ENCODE measurements at places on chromosomes 3 and 15. TPM values are rescaled to one million over a fixed set of nuclear protein-coding genes. Genes with fewer than 3 reads are reported as not detected.
A peak's percentile ranks its signal among the peaks of the same experiment; 100 is the strongest.

- no peak overlapping the region for H3K27ac ChIP-seq
- H3K36me3 ChIP-seq = no peaks in the 10 kb centered on the region
- H3K4me1 ChIP-seq = peaks cover 31% of the 10 kb centered on the region
- H3K4me3 ChIP-seq = no peak overlapping the region
- no peak for DNase-seq
Observed at GRCh38 chr15:49085696-49086459, 39.6 kb upstream of the SECISBP2L start.

GRCh38 chr15:66766282-66767230, 64.5 kb downstream of the SMAD6 start:
- H3K27me3 ChIP-seq = peaks cover 2% of the 10 kb centered on the region
- H3K27ac ChIP-seq = peak overlapping the region; percentile 76

GRCh38 chr3:187942658-187943241, 197.5 kb upstream of the BCL6 start:
- H3K4me3 ChIP-seq = no peak overlapping the region
- H3K4me1 ChIP-seq = peaks cover 22% of the 10 kb centered on the region
- DNase-seq = no peak
- H3K27me3 ChIP-seq = no peaks in the 10 kb centered on the region
- H3K27ac ChIP-seq = no peak overlapping the region
- H3K36me3 ChIP-seq = no peaks in the 10 kb centered on the region

GRCh38 chr3:69410301-69410700, 24.4 kb upstream of the FRMD4B start:
- H3K36me3 ChIP-seq = no peaks in the 10 kb centered on the region
- peaks cover 29% of the 10 kb centered on the region for H3K4me1 ChIP-seq
- DNase-seq = peak; percentile 61
- H3K27me3 ChIP-seq = peaks cover 10% of the 10 kb centered on the region
- no peak overlapping the region for H3K4me3 ChIP-seq

GRCh38 chr3:125375950-125376679, 990 bp upstream of the ZNF148 start:
- peak; percentile 20 for DNase-seq
- H3K36me3 ChIP-seq = peaks cover 13% of the 10 kb centered on the region
- peak overlapping the region; percentile 89 for H3K27ac ChIP-seq
- H3K27me3 ChIP-seq = peaks cover 4% of the 10 kb centered on the region
- peaks cover 19% of the 10 kb centered on the region for H3K4me1 ChIP-seq

DNA sequence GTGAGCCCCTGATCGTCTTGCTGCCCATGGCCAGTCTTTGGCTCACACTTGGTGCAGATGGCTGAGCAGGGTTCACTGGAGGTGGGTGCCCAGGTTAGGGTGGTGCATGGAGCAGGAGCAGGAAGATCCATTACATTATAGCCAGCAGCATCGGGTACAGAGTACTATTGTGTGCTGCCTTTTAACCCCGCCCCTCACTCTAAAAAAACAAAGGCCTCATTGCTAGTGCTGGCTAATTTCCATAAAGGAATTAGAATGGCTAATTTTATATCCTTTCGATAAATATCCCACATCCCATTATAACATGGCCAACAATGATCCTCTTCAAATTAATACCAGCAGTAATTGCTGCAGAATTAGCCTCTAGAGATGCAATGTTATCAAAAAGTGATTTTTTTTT, 45.8 kb upstream of the PPP4R2 start:
- H3K4me3 ChIP-seq = no peak overlapping the region
- no peak overlapping the region for H3K27ac ChIP-seq
- H3K36me3 ChIP-seq = no peaks in the 10 kb centered on the region
- H3K4me1 ChIP-seq = peaks cover 2% of the 10 kb centered on the region

- H3K27me3 ChIP-seq = peaks cover 32% of the 10 kb centered on the region
- peaks cover 8% of the 10 kb centered on the region for H3K4me1 ChIP-seq
- H3K4me3 ChIP-seq = no peak overlapping the region
Observed at GRCh38 chr15:77001966-77002365, 7.0 kb downstream of the PSTPIP1 start.

GRCh38 chr3:159852821-159853505, 135.7 kb upstream of the IL12A start:
- peaks cover 85% of the 10 kb centered on the region for H3K4me1 ChIP-seq
- H3K27ac ChIP-seq = peak overlapping the region; percentile 92
- H3K27me3 ChIP-seq = no peaks in the 10 kb centered on the region
- DNase-seq = peak; percentile 27
- peaks cover 13% of the 10 kb centered on the region for H3K36me3 ChIP-seq
- peak overlapping the region; percentile 77 for H3K4me3 ChIP-seq

DNA sequence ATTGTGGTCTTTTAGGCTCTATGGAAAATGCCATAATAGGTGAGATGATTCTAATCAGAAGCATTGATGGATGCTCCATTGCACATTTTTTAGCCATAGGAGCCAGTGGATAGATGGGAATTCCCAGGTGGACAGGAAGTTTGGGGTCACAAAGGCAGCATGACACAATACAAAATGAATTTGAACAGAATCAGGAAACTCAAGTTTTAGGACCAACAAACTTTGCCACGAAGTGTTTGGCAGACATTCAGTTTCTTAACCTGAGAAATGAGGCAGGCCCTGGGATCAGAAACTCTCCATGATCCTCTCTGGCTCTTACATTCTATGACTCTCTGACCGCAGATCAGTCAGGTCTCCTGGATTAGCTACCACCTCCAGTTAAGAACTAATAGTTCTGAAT, 275.4 kb downstream of the TIGIT start:
- H3K27ac ChIP-seq = no peak overlapping the region
- H3K4me3 ChIP-seq = no peak overlapping the region
- H3K27me3 ChIP-seq = no peaks in the 10 kb centered on the region
- peaks cover 42% of the 10 kb centered on the region for H3K4me1 ChIP-seq

DNA sequence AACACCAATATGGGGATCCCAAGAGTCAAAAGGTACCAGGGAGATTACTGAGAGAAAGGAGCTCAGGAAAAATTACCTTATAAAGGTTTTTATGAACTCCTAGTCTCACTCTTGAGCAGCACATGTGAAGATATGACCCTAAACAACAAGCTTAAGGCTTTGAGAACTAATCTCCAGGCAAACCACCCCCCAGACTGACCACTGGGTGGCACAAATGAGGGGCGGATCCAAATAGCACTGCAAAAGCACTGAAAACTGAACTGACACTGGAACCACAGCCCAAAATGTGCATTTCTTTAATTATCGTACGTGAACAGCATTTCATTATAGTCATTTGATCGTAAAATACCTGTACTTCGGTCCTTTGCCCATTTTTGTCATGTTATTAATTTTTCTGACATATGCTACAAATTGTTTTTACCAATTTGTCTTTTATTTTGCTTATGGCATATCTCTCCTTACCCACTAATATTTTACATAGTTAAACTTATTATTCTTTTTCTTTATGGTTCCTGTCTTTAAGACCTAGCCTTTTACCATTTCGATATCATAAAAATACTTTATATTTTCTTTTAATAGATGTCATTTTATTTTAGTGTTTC, 31.5 kb upstream of the TFDP2 start:
- H3K4me1 ChIP-seq = no peaks in the 10 kb centered on the region
- H3K27me3 ChIP-seq = no peaks in the 10 kb centered on the region
- no peak overlapping the region for H3K4me3 ChIP-seq
- H3K27ac ChIP-seq = no peak overlapping the region

- H3K4me3 ChIP-seq = no peak overlapping the region
- no peaks in the 10 kb centered on the region for H3K4me1 ChIP-seq
- 0 out of 2 replicates have a peak, but pooled peaks cover 4% of the 10 kb centered on the region for H3K36me3 ChIP-seq
- peaks cover 24% of the 10 kb centered on the region for H3K27me3 ChIP-seq
- no peak overlapping the region for H3K27ac ChIP-seq
- DNase-seq = no peak
Observed at GRCh38 chr3:197446700-197447056, 109.1 kb downstream of the BDH1 start.

DNA sequence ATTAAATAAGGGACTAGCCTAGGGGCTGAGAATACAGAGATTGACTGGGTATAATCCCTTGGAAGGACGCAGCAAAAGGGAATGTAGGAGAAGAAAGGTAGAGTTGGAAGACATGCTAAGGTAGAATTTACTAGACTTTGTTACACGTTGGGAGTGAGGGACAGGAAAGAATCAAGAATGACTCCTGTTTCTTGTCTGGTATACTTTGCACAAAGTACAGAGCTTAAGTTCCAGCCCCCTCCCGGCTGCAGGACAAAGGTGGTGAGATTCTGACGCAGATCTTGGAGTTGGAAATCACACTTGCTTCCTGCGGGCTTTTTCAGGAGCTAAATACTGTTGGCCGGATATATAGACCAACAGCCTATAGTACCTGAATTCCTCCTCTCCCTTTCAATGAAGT, 895 bp downstream of the HYKK start:
- no peaks in the 10 kb centered on the region for H3K27me3 ChIP-seq
- DNase-seq = no peak
- peak overlapping the region; percentile 92 for H3K4me3 ChIP-seq

DNA sequence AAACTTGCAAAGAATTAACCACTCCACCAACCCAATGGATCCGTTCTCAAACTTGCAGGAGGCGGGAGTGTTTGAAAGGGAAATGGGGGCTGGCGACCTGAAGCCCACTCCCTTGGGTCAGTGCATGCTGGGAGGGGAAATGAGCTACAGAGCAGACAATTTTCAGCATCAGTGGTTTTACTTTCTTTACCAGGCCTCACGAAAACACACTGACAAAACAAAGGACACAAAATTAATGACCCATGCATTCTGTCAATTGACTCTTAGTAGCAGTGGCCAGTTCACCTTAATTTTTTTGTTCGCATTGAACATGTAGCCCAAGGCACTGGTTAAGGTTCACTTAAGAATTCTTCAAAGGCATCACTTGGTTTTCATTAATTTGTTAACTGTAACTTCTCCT, 413.5 kb downstream of the MECOM start:
- H3K27ac ChIP-seq = no peak overlapping the region
- H3K4me1 ChIP-seq = peaks cover 24% of the 10 kb centered on the region
- H3K27me3 ChIP-seq = peaks cover 1% of the 10 kb centered on the region
- no peak for DNase-seq
- H3K4me3 ChIP-seq = no peak overlapping the region
- no peaks in the 10 kb centered on the region for H3K36me3 ChIP-seq

- no peak for DNase-seq
- H3K27me3 ChIP-seq = peaks cover 26% of the 10 kb centered on the region
- no peak overlapping the region for H3K27ac ChIP-seq
- H3K36me3 ChIP-seq = no peaks in the 10 kb centered on the region
Observed at GRCh38 chr3:42500909-42501308, 1.5 kb upstream of the VIPR1 start.

DNA sequence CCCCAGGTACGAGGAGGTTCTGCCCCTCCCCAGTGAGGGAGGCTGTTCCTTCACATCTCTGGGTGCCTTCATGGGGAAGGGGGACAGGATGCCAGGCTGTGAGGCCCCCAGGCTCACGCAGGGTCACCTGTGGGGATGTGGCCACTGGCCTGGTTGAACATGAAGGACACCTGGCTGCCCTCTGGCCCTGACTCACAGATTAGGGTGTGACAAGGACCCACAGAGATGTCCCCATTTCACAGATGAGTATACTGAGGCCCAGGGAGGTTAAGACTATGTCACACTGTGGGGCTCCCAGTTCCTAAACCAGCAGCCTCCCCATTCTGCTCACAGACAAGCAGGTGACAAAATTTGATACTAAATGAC, 42.4 kb downstream of the PCSK6 start:
- H3K4me3 ChIP-seq = no peak overlapping the region
- DNase-seq = no peak
- H3K36me3 ChIP-seq = no peaks in the 10 kb centered on the region

DNA sequence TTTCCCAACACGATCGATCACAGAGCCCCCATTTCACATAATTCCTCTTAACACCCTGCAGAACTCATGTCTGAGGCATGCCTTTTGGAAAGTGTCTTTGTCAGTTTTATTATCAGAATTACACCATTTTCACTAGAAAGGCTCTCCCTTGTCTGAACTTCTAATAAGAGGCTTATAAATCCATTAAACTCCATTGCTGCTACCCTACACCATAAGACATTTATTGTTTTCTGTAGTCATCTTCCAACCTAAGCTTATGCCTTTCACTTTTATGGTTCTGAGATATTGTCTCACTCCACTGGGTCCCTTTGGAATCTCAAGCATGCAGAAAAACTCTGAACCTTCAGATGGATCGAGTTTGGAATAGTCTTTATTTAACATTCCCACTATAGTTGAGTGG, 50.2 kb upstream of the TPM1 start:
- no peaks in the 10 kb centered on the region for H3K27me3 ChIP-seq
- no peak for DNase-seq
- peaks cover 39% of the 10 kb centered on the region for H3K4me1 ChIP-seq
- no peak overlapping the region for H3K27ac ChIP-seq
- no peaks in the 10 kb centered on the region for H3K36me3 ChIP-seq

GRCh38 chr15:101210466-101210865, 41.4 kb downstream of the CHSY1 start:
- peaks cover 19% of the 10 kb centered on the region for H3K36me3 ChIP-seq
- no peak overlapping the region for H3K4me3 ChIP-seq
- peaks cover 73% of the 10 kb centered on the region for H3K4me1 ChIP-seq
- H3K27ac ChIP-seq = peak overlapping the region; percentile 66

DNA sequence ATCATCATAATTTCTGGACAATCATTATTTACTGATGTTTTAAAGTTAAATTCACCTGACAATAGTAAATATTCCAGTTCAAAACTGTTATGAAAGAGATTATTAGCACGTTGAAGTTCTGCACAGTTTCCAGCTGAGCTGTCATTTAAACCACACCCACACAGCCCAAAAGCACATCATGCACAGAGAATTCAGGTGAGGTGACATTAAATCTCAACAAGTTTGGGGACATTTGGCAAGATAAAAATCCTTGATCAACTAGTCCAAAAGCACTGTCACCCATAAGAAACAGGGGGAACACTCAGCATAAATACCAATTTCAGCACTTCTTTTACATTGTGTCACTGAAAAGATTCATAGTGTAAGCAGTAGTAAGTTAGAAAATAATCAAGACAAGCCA, 6.9 kb downstream of the NCEH1 start:
- H3K4me1 ChIP-seq = peaks cover 64% of the 10 kb centered on the region
- peaks cover 10% of the 10 kb centered on the region for H3K36me3 ChIP-seq
- no peaks in the 10 kb centered on the region for H3K27me3 ChIP-seq
- DNase-seq = no peak

Gene TGM5
- total RNA-seq = not detected

Gene GMNC
- not detected for total RNA-seq

Gene VEPH1
- total RNA-seq = 30.1 TPM

Gene IQCH
- total RNA-seq = 1.1 TPM

Gene TMOD2
- total RNA-seq = 14.9 TPM

Gene APOD
- 0.63 TPM for total RNA-seq

Gene GP5
- not detected for total RNA-seq

Gene LYZL4
- not detected for total RNA-seq

Gene TGM4
- total RNA-seq = not detected

Gene SERINC4
- total RNA-seq = not detected

Gene SLC12A6
- total RNA-seq = 9.9 TPM

Gene TNFAIP8L3
- total RNA-seq = 0.18 TPM

Gene ZNF385D
- total RNA-seq = 3.0 TPM

Gene LOXL1
- 235 TPM for total RNA-seq

Gene CCR3
- total RNA-seq = not detected

Measured in HFFc6 (cell line).